ENCODE measurements at places on chromosomes 12 and 14. TPM values are rescaled to one million over a fixed set of nuclear protein-coding genes. Genes with fewer than 3 reads are reported as not detected.

GRCh38 chr12:118840399-118840798 is 140.9 kb upstream of the SRRM4 start:
- DNase-seq, result no peak

GRCh38 chr12:98579835-98580234 is 13.7 kb upstream of the SLC25A3 start:
- no peak for DNase-seq

Gene NUP37
- 45.5 TPM for polyA plus RNA-seq

GRCh38 chr12:1099158-1099557 is 108.1 kb downstream of the ERC1 start:
- no peak for DNase-seq

DNA sequence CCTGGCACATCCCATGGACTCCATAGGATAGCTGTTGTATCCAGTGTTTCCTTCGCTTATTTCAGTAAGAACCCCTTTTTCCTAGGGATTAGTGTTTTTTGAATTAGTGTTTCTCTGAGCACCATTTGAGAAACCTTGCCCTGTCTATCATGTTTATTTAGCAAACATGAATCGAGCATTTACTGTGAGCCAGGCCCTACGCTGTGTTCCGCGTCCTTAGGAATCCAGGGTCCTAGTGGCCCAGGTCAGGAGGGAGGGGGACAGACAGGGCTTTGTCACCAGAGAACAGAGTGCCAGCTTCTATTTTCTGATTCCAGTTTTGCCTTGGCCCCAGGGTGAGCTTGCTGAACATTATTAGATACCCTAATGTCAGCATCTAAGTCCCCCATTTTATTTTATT is 2.5 kb downstream of the TEAD4 start:
- DNase-seq, result no peak

DNA sequence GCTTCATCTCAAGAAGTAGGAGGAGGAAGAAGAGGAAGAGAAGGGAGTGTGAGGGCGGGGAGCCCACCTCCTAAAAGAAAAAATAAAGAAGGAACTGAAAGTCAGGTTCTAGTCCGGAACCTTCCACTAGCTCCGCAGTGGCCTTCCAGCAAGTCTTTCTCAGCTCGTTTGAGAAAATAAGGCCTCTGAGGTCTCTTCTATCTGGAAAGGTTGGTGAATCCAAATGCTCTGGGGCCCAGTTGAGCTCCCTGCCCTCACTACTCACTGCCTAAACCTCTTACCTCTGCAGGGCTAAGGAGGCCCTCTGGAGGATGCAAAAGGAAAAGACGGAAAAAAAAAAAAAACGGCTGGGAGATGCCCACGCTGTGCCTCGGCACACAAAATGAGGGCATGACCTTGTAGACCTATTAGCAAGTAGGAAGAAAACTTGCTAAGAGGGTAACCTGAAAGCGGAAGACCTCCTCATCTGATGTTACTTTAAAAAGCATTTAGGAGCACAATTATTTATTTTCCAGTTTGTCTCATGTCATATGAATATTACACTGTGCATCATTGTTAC is 35.9 kb downstream of the FBLN5 start:
- peak; percentile 58 for DNase-seq

Gene LUM
- polyA plus RNA-seq, result 12.7 TPM

Gene SCN8A
- polyA plus RNA-seq, result 0.40 TPM

DNA sequence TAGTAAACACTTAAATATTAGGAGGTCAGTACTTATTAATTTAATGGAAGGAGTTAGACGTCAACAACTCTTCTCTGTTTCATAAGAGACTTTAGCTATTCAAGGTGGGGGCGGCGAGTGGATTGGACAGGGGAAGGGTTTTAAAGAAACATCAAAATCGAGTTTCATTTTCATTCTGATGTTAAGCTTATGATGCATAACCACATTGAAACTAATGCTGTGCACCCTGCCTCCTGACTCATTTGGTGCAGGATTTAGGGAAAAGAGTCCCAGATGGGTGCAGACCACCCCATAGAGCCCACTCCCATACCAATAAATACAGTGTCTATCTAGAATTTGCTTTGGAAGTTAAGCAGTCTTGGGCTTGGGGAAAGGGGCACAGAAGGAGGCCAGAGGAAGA is 7.4 kb downstream of the ZBTB39 start:
- no peak for DNase-seq

All from cardiac muscle cell (in vitro differentiated cells and primary cell).